ENCODE measurements at places on chromosomes 3 and 15. TPM values are rescaled to one million over a fixed set of nuclear protein-coding genes. Genes with fewer than 3 reads are reported as not detected.

DNA sequence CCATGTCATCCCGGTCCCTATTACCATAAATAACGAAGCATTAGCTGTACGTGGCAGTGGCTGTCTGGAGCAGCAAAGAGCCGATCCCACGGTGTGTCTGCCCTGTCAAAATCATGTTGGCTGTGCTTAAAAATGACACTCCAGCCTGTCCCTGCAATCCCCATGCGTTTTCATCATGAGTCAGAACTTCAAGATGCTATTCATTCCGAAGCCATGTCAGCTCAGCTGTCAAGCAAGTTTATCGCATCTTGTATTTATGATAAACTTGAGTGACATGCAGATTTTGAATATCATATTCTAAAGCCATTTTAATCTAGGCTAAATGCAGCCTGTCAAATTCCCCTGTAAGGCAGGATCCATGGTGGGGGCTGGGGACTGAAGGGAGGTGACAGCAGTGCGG is 152.4 kb downstream of the TJP1 start:
- no peak for DNase-seq

- DNase-seq, result no peak
These were observed 5.5 kb downstream of the BMF start for GRCh38 chr15:40102897-40103858.

GRCh38 chr15:67997996-67998395 is 56.1 kb upstream of the PIAS1 start:
- no peak for DNase-seq

GRCh38 chr3:15094187-15094875 is 4.6 kb downstream of the RBSN start:
- DNase-seq, result no peak

DNA sequence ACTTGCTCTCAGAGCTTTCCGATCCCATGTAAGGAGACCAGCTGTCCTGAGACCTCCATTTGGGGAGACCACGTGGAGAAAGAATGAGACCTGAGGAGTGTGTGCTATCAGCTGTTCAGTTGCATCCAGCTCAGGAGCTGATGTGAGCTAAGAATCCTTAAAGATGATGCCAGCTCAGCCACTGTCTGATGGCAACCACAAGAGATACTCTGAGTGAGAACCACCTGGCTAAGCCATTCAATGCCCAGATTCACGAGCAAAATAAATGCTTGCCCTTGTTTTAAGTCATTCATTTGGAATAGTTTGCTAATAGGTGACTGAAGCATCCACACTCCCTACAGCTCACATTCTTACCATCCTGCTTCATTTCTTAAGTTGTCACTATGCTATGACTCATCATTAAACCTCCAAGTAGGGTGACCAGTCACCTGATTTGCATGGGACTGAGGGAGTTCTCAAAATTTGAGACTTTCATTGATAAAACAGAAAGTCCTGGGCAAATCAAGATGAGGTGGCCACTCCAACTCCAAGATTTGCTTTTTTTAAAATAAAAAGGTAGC is 56.4 kb downstream of the SPTSSB start:
- DNase-seq, result no peak

- no peak for DNase-seq
These were observed 52.8 kb downstream of the SEMA5B start for GRCh38 chr3:122974764-122975162.

Gene ARNT2
- 56.3 TPM for polyA plus RNA-seq

- DNase-seq, result no peak
These were observed 1588.2 kb downstream of the SI start for GRCh38 chr3:163490119-163490518.

GRCh38 chr3:46971742-46972141 is 4.8 kb downstream of the CCDC12 start:
- no peak for DNase-seq

GRCh38 chr15:36843822-36844221 is 256.5 kb downstream of the MEIS2 start:
- no peak for DNase-seq

DNA sequence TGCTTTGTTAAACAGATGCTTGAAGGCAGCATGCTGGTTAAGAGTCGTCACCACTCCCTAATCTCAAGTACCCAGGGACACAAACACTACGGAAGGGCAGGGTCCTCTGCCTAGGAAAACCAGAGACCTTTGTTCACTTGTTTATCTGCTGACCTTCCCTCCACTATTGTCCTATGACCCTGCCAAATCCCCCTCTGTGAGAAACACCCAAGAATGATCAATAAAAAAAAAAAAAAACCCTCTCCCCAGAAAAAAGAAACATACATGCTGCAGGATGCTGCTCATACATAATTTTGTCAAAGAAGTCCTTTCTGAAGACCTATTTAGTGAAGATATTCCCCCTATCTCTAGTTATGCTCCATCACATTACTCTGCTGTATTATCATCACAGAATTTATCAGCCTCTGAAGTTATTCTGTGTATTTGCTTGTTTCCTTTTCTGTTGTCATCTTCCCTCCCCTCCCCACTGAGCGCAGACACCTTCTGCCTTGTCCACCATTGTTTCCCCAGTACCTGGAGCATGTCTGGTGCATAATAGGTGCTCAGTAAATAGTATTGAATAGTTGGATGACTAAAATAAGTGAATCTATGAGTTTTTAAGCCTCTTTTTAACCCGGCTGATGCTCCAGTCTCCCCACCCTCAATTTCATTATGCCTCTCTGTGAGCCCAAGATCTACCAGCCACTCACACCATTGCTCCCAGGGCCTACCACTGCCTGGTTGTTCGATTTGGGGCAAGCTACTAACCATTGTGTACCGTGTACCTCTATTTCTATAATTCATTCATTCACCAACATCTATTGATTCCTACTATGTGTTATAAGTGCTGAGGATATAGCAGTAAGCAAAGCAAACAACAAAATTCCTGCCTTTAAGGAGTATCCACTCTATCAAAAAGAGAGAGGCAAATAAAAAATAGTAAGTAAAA is 4.0 kb upstream of the TM4SF1 start:
- DNase-seq, result no peak

Gene TM4SF1
- 65.4 TPM for polyA plus RNA-seq

DNA sequence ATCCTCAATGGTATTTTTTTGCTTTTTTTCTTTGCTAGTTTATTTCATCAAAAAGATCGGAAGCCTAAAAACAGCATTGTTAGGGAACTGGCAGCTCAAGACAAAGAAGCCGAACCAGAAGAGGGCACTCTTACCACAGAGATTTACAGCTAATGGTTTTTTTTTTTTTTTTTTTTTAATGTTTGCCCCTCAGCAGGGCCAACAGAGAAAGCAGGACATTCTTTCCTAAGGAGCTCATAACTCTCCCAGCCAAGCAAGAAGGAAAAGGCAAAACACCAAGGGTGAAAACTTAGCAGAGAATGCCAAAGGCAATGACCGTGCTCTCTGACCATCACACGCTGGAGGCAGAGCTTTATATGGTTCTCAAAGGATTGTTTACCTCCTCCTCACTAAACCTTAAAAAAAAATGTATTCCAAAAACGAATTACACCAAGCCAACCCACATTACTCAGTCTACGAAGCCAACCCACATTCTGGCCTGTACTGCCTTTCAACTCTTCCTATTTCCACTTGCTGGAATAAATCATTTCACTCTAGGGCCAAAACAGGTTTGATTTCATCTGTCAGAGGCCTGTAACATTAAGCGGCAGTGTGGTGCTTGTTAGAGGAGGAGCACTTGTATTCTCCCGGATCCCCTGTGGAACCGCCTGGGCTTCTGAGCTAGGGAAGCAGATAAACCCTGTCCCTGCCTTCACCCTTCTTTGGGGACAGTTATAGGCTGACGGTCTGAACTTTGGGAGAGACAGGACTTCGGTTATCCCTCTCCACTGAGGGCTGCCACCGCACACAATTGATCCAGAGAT is 35.6 kb upstream of the GYG1 start:
- DNase-seq, result peak; percentile 50

DNA sequence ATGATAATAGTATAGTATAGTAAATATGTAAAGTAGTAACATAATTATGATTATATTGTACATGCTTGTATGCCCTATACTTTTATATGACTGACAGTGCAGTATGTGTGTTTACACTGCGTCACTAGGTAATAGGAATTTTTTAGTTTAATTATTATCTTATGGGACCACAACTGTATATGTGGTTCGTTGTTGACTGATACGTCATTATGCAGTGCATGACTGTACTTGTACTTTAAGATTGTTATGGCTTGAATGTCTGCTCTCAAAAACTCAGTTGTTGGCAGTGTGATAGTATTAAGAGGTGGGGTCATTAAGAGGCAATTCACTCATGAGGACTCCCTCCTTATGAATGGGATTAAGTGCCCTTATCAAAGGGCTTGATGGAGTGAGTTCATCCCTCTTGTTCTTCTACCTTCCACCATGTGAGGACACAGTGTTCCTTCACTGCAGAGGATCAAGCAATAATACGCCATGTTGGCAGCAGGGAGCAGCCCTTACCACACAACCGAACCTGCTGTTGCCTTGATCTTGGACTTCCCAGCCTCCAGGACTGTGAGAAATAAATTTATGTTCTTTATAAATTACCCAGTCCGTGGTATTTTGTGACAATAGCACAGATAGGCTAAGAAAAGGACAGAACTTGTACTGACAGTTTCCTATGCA is 152.2 kb downstream of the NEK11 start:
- no peak for DNase-seq

GRCh38 chr15:76905855-76906254 is 715 bp upstream of the SCAPER start:
- no peak for DNase-seq
